ENCODE measurements at places on chromosomes 12 and 14.

GRCh38 chr14:61567838-61568571 is 127.3 kb upstream of the HIF1A start:
- DNase-seq = no peak

- DNase-seq = no peak
Observed at GRCh38 chr12:80847575-80847974, 90.2 kb downstream of the LIN7A start.

DNA sequence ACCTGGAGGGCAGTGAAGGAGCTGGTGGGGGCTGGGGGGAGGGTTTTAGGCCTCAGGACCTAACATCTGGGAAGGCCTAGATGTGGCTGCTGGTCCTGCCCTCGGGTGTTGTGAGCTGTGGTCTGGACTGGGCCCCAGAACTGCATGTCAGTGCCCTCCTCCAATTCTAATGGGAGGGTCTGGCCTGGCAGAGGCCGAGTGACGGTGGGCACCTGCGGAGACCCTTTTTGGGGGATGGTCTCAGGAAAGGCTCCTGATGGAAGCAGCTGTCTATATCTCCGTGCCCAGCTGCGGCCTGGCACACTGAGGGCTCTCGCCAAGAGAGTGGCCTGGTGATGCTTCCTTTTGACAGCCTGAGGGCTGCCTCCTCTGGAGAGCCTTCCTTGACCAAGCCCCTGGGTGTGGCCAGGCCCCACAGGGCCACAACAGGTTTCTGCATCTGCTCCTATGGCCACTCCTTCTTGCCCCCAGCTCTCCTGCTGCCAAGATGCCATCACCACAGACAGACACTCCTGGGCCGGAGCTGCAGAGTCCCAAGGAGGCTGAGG is 5.3 kb downstream of the EXOC3L4 start:
- DNase-seq = no peak

- DNase-seq = no peak
Observed at GRCh38 chr14:68874746-68875155, 81.9 kb upstream of the ZFP36L1 start.

DNA sequence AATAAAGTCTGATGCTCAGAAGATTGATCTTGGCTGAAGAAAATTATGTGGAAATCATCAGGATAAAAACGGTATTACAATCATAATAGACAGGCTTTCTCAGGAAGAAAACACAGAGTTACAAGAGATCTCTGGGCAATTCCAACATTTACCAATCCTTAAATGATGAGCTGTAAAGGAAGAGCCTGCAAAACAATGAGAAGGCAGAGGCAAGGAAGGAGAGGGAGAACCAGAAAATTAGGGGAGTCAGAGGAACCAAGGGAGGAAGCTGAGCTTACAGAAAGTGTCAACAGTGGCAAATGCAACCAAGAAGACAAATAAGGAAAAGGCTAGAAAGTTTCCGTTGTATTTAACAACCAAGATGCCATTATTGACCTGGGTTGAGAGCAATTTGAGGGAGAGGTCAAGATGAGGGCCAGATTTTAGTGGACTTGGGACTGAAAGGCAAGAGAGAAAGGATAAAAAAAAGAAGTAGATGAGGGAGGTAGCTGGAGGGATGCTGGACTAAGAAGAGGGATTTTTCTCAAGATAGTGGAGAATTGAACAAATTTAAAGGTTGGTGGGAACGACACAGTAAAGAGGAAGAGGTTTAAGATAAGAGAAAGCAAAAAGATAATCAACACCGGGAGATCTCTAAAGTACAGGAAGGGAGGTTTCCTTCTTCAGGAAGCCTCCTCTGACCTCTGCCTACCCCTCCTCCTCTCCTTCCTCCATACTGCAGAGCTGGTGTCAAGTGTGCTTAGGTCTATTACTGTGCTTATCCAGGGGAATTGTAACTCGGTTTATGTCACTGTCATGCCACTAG is 116.9 kb downstream of the DUSP6 start:
- no peak for DNase-seq

DNA sequence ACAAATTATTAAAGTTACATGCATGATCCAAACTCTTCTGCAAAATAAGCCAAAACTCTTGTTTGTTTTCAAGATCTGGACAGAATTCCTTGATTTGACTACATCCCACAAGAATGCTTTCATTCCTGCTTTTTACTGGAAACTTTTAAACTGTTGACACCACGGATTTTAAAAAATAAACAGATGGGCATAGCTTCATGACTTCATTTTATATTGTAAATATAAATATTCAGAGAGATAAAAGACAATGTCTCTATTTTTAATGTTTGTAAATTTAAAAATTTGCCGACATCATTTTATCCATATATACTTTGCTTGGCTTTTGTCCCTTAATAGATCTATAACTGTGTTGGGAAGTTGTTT is 134.3 kb upstream of the DCN start:
- peak; percentile 32 for DNase-seq

GRCh38 chr12:51318846-51319599 is 5.0 kb downstream of the BIN2 start:
- DNase-seq = no peak

DNA sequence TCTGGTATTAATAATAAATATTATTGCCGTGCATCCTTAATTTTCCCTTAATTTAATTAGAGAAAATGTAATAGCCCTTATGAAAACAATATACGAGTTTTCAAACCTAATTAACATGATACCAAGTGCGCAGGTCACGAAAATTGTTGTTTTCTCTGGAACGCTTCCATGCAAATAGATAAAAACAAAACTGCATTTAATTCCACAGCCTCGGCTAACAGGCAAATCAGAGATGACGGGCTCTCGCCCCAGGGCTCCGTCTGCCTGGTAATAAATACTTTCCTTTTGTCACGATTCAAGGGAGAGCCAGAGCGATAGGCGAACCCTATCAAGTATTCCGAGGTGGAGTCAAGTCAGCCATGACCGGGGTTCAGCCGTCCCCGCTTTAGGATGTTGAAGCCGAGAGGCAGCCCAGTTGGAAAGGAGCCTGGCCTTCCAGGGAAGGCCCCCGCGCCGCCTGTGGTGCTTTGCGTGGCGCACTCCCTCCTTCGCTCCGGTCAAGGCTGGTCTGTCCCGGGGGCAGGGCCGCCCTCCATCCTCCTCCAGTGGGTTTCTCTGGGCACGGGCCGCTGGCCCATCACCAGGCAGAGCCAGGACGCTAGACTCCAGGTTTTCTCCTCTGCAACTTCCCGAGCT is 137.8 kb upstream of the GSC start:
- no peak for DNase-seq

- DNase-seq = no peak
Observed at GRCh38 chr12:2691006-2691344, 103.8 kb upstream of the FKBP4 start.

GRCh38 chr12:54661048-54661447 is 12.9 kb upstream of the DCD start:
- DNase-seq = no peak
